ENCODE measurements at places on chromosomes 2 and 18.

GRCh38 chr2:169362118-169362893, at the start of gene LRP2:
TSS of gene LRP2 (minus strand) at chr2:169362534. CDS start at chr2:169362399, 135 bp downstream.
- DNase-seq: no peak

DNA sequence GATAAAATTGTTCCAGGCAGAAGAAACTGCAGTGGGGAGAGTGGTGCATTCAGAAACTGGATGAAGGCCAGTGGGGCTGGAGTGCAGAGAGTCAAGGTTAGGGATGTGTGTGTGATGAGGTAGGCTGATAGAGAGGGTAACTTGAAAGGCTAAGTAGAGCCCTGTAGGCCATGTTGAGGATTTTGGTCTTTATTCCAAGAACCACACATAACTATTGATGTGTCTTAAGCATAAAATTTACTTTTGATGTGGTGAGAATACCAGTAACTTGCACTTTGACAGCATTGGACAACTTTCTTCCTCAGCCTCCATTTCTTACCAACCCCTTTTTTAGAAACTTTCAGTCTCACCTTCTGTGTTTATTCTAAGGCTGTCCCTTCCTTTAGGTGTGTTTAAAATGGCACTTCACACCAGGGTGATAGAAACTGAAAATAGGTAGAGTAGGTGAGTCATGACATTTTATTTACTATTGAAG, 22.6 kb downstream of the MTX2 start:
- no peak for DNase-seq

- DNase-seq: no peak
These were observed 23.1 kb upstream of the TFPI start for GRCh38 chr2:187577310-187577709.

DNA sequence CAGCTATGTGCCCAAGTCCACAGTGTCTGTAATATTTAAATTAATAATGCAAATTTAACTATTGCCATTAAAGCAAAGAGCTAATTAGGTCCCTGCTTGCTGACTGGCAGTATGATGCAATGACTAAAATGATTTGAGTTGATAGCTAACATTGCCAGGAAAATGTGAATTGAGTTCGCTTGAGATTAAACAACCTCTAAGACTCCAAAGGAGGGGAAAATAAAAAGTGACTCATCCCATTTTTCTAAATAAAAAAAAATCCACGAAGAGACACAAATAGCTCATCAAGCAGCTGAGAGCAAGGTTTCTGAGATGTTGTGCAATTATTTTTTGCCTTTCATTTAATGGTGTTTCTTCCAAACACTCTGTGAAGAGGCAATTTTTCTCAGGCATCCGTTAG, 413.0 kb downstream of the MTX2 start:
- no peak for DNase-seq

DNA sequence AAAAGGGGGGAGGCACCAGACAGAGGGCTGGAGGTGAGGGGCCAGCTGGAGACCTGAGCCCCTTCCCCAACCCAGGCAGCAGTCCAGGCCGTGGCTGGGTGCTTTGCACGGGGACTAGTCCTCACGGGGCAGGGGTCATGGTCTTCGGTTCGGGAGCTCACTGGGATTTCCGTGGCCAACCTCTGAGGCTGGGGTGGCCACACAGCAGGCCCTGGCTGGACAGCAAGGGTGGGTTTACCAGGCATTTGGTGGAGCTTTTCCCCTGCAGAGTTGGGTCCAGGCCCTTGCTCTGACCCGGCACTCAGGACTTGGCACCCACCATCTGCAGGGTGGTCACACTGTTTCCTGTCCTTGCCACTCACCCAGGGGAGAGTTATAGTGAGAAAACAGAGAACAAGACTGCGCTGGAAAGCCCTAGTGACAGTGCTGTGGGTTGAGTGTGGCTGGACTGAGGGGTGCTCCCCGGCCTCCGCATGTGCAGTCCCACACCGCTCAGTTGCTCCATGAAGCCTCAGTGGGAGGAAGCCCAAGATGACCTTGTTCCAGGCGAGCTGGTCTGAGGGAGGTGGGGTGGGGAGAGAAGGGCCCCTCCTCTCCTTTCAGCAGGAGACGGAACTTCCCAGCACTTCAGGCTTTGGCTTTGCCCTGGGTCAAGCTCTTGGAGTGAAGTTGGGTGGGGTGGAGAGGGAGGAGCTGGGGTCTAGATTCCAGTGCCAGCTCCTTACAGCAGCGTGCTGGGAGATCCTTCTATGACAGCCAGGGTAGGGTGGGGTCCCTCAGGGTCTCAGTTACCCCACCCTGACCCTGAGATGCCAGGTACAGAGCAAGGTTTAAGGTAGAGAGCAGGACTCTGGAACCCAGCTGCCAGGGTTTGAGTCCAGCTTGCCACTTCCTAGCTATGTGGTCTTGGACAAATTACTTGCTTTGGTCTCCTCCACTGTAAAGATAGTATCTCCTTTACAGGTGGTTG, 219.8 kb downstream of the DYSF start:
- DNase-seq: no peak

DNA sequence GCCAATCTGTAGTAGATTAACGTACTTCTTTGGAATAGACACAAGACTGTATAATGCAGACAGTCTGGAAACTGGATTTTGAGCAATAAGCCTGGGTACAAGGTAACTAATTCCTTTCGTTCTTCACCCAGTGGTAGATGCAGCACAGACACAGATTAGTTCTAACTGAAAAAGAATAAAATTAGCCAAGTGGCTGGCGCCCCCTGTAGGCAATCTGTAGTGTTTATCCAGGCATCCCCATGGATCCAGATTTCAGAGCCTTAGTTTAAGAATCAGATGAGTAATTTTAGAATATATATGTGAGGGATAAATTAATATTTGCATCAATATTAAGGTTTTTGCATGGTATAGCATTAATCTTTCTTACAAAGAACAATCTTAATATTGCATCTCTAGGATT, 563.9 kb downstream of the DCC start:
- DNase-seq: no peak

GRCh38 chr2:62382122-62382521, 123.9 kb downstream of the TMEM17 start:
- DNase-seq: no peak

- no peak for DNase-seq
These were observed 8.0 kb downstream of the COPS9 start for GRCh38 chr2:240127911-240128607.

GRCh38 chr2:223720367-223720766, 117.0 kb downstream of the AP1S3 start:
- DNase-seq: no peak

- DNase-seq: no peak
These were observed 265.7 kb downstream of the TCF4 start for GRCh38 chr18:55322178-55322735.

GRCh38 chr2:51553476-51553875, 521.5 kb upstream of the NRXN1 start:
- no peak for DNase-seq

DNA sequence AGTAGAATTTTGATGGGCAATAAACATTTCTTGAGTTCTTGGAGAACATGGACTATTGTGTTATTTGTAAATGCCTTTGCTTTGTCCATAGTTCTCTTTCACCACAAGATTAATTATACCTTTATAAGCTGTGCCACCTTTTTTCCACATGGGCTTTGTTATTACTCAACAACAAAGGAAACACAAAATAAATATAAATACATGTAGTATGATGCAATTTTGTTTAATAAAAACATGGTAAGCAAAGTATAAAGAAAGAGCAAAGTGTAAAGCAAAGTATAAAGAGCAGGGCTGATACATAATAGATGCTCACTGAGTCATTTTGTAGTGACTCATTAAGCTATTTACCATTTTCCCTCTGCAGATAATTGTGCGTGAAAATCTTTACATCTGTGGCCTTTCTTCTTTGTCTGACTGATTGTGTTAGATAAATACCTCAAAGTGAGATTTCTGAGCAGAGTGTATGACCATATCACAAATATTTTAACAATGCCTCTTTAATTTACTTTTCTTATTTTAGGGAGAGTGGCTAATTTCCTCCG, 80.9 kb downstream of the CERS6 start:
- no peak for DNase-seq

DNA sequence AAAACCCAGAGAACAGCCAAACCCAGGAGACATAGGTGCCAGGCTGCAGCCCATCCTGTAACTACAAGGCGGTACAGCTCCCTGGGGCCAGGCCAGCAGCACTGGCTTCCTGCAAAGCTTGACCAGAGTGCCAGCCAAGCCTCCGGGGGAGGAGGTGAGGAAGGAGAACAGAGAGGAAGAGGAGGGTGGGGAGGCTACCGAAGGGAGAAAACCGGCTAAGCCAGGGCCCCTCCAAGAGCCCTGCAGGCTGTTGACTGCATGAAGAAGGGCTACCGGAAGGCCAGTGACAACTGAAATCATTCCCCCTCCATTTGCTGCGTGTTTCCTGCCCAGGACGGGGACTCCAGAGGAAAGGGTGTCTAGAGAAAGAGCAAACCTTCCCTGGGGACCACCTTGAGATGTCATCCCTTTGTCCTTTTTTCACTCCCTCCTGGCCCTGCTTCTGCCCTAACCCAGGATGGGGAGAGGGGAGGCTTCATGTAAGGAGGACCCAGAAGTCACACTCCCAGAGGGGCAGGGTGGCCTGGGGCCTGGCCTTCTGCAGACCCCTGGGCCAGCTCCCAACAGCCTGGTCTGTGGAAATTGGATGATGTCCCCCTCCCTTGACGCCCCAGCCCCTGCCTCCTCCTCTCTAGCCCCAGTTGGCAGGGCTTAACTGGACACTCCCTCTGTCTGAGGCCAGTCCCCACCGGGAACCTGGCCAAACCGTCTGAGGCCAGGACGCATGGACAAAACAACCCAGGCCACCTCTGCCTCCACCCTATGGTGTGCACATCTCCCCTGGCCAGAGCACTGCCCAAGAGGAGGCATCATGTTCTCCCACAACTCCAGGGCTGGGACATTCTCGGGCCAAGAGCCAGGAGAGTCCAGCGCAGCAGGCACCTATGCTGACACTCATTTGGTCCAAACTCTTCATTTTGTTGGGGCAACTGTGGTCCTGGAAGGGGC, 207.8 kb downstream of the CYP26B1 start:
- DNase-seq: no peak

- no peak for DNase-seq
These were observed 128.2 kb upstream of the DLX2 start for GRCh38 chr2:172230889-172231401.

GRCh38 chr18:6792391-6792790, 62.9 kb downstream of the ARHGAP28 start:
- DNase-seq: no peak

GRCh38 chr18:40470723-40471122, 1484.3 kb upstream of the PIK3C3 start:
- DNase-seq: no peak

- no peak for DNase-seq
These were observed 103.7 kb upstream of the MEIS1 start for GRCh38 chr2:66331176-66331575.

DNA sequence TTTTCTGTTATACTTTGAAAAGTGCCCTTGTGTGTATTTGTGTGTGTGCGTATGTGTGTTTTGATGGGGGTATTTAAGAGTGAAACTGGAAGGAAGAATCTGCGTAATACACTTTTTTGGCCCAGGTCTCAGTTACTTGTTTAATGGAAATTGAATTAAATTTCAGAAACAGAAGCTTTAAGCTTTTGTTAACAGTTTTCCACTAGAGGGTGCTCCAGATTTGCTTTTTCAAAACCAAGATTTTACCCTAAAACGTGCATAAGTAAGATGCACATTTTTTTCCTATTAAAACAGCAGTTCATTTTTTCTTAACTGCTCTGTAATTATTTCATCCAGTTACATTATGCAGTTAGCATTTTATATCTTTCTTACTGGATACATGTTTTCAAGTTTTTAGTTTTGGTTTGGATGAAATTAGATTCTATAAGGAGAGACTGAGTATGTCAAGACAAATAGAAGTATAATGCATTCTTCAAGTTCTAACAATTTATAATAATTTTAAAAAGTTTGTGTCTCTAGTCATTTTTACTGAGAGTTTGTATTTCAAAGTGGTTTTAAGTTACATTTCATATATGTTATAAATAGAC, 97.2 kb downstream of the PIK3C3 start:
- DNase-seq: no peak

- no peak for DNase-seq
These were observed 94.2 kb upstream of the FSHR start for GRCh38 chr2:49248506-49248905.

DNA sequence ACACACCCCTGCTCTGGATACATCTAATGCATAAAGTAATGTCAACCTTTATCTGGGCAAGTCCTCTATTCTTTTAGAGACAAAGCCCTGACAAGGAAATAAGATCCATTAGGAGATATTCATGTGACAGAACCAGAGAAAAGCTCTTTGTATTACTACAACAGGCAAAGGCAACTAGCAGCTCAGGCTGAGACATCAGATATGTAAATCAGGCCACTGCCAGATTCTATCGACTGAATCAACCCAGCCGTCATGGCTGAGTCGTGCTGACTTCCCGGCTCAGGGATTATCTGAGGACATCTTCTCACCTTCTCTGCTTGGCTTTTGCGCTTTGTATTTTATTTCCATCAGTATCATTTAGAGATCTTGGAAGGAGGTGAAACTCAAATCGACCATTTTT, 294.5 kb downstream of the PLCL1 start:
- no peak for DNase-seq

DNA sequence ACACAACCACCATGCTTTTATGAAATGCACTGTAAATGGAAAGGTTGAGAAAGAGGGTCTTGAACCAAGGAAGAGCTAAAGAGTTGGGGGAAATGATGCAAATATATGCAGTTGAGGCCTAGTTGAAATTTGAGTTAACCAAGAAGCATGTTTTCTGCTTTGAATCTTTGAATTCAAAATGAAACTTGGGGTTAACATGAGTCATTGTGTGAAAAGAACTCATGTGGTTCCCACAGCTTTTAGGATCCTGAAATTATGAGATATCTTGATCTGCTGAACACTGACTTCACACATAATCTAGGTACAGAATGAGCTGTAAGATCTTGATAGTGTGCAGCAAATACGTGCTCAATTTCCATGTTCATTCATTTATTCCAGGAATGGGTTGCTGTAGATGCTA, 422.9 kb upstream of the TRIB2 start:
- no peak for DNase-seq

DNA sequence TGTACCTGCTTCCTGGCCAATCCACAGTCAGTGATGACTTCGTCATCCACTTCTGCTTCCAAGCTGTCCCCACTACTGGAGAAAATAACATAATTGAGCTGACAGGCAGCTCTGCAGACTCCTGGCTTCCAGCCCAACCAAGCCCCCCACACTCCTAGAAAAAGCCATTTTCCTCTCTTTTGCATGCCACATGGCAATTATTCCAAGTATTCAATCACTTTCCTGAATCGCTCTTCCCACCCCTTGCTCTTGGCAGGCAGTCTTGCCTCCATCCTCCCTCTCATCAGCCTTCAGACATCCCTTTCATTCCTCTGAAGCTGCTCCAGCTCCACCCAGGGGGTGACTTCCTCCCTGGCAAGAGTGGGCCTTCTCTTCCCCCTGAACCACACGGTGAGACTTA, 14.3 kb upstream of the ST8SIA5 start:
- no peak for DNase-seq
